LNCaP clone FGC (cell line): ENCODE measurements at places on chromosomes 5 and 9.

DNA sequence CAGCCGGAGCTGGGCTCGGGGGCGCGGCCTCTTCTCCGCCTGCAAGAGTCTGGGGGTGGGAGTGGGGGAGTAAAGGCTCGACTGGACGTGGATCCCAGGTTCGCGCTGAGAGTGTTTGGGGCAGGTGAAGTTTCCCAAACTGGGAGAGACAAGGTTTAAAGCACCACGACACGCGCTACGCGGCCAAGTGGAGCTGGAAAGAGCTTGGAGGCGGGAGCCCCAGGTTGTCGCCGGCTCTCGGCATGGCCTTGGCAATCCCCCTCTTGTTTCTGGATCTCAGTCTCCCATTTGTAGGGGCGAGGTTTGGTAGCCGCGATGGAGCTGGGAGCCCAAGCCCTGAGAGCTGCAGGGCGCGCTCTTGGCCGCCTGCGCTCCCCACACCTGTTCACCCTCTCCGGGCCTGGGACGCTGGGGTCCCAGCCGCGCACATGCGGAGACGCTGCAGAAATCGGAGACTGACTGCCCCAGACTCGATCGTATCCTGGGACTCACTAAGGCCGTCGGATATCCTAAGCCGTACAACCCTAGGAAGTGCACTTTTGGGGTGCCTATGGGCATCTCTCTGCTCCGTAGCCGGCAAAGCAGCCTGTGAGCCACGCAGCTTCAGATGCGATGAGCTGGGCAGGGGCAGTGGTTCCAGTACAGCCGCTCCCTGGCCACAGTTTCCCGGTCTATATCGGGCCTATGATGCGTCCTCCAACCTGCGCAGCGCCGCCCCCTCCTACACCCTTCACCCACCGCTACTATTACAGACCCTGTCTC is 937 bp downstream of the TMOD1 start:
- no peak for DNase-seq

GRCh38 chr9:34513567-34514214 is 9.1 kb downstream of the ENHO start:
- DNase-seq = peak; percentile 50

DNA sequence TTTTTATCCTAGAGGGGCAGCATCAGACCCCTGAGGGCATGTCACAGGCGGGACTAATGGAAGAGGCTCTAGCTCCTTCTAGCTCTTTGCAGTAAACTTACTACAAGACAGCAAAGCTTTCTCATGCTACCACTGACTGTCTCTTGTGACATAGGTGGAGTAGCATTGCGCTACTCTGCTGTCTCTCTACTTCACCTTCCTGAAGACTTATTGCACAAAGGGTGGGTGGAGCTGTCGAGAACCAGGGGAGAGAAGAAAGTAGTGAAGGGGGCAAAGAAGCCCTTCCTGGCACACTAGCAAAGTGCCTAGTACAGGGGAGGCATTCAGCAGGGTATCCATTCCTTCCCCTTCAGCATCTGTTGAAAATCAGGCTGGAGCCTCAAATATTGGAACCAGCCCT is 36.1 kb upstream of the NEK6 start:
- no peak for DNase-seq

- DNase-seq = no peak
Measured at GRCh38 chr9:123416176-123416575, 60.2 kb downstream of the CRB2 start.

DNA sequence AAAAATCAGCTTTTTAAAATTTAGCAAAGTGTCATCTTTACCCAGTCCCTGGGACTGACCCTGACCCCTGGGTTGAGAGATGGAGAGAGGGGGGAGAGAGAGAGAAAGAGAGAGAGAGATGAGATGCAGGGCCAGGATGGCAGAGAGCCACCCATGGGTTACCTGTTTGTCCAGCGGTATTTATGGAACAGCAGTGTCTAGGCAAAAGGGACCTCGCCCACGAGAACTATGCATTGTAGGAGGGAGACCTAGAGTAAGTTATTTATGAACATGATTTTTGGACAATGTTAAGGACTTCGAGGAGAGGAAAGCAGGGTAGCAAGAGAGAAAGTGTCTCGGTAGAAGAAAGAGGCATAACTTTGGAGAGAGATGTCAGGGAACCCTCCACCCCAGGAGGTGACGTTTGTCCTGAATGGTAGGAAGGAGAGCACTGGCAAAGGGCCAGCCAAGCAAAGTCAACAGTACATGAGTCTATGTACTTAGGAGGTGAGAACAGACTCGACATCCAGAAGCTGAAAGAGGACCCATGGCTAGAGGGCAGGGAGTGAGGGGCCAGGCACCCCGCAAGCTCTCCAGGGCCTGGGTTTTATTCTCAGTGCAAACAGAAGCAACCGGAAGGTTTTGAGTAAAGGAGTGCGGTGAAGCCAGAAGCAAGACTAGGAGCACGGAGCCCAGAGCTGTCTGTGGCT is 30.5 kb upstream of the MSX2 start:
- DNase-seq = peak; percentile 54

GRCh38 chr9:109791003-109791677 is 11.1 kb downstream of the PALM2AKAP2 start:
- no peak for DNase-seq

GRCh38 chr5:7753596-7753995 is 97.3 kb downstream of the CFAP90 start:
- DNase-seq = no peak

- DNase-seq = no peak
Measured at GRCh38 chr9:126375386-126375785, 48.8 kb downstream of the MVB12B start.

- peak; percentile 33 for DNase-seq
Measured at GRCh38 chr9:95508968-95509850, 7.6 kb downstream of the PTCH1 start.

DNA sequence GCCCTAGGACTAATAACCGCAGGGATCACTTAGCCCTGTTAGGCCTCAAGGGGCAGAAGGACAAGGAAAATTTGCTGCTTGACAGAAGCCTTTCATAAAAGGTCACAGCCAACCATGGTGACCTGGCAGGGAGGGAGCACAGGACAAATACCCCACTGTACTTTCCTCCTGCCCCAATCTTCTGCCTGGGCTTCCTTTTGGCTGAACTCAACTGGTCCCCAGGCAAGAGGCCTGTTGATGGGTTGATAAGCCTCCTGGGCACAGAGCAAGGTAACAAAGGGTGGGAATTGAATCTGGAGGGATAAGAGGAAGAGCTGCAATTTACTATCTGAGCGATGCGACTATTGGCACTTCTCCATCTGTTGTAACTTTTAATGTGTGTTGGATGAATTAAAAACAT is 392.9 kb downstream of the RASEF start:
- DNase-seq = no peak

DNA sequence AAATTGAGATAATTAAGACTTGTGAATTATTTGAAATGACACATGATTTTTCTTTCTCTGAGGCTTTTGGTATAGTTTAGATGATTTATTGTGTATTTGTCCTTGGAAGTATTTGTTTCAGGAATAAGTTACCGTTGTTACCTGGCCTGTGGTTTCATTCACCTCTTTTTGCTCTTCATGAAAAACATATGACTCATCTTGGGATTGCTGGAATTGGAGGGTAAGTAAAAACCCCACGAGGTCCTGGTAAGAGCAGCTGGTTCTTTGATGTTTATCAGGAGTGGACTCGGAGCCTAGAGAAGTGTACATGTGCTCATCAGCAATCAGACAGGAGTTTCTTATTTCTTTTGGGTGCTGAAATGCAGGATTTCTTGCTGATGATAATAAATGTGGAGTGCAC is 275.3 kb downstream of the PSAT1 start:
- DNase-seq = no peak

- no peak for DNase-seq
Measured at GRCh38 chr5:55232985-55233928, at the start of gene CCNO. Gene CCNO, minus strand, starts transcription at chr5:55233608. Its CDS starts 85 bp downstream, at chr5:55233523.

DNA sequence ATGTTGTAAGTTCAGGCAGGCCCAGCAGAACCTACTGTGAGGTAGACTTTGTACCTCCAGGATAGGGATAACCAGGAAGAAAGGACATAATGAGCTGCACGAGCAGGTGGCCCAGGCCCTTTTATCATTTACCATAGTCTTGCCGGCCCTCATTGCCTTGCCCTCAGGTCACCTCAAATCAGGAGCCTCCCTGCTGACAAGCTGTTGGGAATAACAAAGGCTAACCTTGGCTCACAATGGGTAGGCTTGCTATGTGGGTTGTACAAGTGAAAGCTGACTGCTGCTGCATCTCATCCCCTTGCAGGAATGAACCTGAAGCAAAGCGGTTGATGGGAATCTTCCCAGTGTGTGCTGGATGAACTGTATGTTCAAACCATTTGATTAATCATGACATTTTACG is 159.5 kb upstream of the ACTBL2 start:
- DNase-seq = no peak

DNA sequence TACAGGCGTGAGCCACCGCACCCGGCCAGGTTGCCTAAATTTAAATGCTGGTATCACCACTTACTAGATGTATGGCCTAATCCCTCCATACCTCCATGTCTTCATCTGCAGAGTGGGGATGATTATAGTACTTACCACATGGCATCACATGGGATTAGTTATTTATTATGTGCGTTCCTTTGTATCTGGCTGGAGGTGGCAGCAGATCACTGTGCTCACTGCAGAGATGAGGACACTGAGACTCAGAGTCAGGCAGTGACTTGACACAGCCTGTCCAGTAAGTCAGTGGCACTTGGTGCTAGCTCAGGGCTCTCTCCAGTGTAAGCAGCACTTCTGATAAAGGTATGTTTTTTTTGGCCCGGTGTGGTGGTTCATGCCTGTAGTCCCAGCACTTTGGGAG is 38.4 kb upstream of the HAND1 start:
- no peak for DNase-seq

- DNase-seq = no peak
Measured at GRCh38 chr5:129670957-129671500, 76.9 kb upstream of the MINAR2 start.

DNA sequence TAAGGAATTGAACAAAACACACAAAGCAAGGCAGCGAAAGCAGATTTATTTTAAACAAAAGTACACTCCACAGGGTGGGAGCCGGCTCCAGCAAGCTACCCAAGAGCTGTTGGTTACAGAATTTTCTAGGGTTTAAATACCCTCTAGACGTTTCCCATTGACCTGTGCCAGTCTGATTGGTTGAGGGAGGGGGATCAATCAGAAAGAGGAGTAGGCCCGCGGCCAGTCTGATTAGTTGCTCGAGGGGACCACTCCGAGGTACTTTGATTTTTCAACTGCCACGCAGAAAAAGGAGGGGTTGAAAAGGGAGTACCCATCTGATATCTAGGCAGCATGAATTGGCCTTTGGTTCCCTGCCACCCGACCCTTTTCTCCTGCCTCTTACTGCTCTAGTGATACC is 998 bp downstream of the SRP19 start:
- DNase-seq = no peak
